ENCODE measurements at places on chromosomes 11 and 22.
A peak's percentile ranks its signal among the peaks of the same experiment; 100 is the strongest.

DNA sequence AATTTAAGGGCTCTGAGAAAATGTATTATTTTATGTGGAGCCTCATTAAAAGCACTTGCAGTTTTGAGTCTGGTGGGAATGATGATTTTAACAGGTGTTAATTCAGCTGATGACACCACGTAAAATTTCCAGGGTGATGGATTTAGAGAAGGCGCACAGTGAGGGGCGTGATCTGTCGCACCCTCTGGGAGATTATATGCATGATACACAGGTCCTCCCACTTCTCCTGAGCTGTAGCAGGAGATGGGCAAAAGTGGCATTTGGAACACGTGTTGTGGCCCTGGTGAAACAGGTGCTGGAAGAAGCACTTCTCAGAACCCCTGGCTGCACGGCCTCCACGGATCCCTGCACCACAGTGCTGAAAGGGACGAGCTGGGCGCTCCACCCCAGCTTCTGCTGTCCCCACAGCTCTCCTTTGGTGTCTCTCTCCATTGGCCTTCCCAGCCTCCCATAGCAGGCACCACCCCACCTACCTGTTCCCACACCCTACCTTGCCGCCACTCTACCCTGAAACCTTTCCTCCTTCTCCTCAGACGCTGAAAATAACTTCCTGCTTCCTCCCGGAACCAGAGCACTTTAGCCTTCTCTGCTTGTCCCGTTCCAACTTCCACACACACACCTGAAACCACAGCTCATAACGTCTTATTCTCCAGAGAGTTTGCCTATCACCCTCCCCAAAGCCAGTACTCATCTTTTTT, 6.9 kb upstream of the SORL1 start:
- ATAC-seq, result peak; percentile 25

DNA sequence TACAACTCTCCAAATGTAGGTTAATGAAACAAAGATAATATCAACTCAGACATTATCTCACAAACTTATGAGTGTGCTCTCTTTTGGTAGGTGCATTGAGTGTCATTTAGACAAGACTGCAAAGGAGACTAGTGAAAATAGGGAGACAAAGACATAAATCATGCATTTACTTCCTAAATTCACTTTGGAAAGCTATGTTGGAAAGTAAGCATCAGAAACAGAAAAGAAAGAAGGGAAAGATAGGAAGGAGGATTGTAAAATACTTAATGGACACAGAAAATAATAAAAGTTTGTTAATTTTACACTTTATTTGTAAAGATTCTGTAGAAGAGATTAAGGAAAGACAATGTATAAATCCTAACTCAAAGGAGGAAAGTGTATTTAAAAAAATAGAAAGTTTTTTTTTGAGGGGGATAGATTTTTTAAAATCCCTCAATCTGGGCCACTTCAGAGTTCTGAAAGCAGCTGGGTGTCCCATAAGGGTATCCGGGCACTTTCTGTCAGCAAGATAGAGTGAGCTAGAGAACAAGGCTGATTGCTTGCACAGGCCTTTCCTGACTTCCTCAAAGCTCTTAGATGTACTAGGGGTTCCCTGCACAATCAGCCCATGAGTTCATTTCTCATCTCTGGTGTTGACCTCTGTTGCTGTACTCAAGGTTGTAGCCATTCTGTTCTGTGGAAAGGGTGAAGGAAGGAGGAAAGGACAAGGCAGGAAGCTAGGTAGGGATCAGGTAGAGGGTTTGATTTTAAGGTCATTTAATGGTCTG, 22.4 kb upstream of the RDX start:
- ATAC-seq, result no peak

DNA sequence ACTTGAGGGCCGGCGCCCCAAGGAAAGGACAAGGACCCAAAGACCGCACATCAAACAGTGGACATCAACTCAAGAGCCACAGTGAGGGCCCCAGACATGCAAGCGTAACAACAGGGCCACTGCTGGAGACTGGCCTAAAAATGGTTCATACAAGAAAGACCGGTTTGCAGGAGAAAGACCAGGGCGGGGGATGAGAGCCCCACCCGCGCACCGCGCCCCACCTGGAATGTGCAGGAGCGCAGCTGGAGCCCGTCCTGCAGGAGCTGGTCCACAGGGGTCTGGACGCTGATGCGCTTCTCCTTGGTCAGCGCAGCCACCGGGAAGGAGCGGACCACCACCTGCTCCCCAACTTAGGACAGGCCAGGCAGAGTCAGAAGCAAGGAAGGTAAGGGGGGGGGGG, 13.9 kb downstream of the SBF1 start:
- peak; percentile 85 for ATAC-seq

- ATAC-seq, result peak; percentile 50
Measured at GRCh38 chr11:7538031-7538430, 24.2 kb downstream of the PPFIBP2 start.

DNA sequence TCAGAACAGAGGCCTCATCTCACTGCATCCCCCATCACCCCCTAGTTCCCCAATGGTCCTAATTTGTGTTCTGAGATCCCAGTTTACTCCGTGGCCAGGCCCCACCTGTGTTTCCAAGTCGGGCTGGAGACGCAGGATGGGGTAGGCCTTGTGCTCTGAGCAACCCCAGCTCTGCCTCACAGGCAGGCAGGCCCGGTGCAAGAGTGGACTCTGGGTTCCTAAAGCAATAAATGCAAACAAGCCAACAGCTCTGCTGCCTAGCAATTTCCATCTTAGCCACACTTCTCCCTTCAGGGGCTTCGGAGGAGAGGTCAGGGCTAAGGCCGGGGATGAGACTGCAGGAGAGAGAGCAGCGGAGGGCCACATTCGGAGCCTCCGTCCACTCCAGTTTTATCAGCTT, 2.5 kb upstream of the EPS8L2 start:
- ATAC-seq, result no peak
